ENCODE measurements at places on chromosomes 6 and 20.

GRCh38 chr6:31749301-31750036, 9.7 kb downstream of the MSH5 start:
- no peak for DNase-seq

- DNase-seq = no peak
Measured at GRCh38 chr6:101212640-101213039, 180.9 kb upstream of the GRIK2 start.

- DNase-seq = no peak
Measured at GRCh38 chr6:140284871-140285270, 910.4 kb upstream of the CITED2 start.

GRCh38 chr20:58763076-58763475, 70.5 kb downstream of the NPEPL1 start:
- DNase-seq = no peak

DNA sequence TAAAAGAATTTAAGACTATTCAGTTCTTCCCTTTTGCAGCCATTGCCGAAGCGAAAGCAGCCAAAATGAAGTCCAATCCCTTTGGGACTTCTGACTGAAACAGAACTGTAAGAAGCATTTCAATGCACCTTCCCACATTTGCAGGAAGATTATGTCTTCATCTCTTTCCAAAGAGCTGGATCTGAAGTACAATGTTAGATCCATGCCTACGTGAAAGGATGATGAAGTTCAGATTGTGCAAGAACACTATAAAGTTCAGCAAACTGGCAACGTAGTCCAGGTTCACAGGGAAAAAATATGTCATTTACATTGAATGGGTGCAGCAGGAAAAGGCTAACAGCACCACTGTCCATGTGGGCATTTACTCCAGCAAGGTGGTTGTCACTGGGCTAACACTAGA, 6.0 kb upstream of the FILIP1 start:
- DNase-seq = no peak

GRCh38 chr6:97557355-97557754, 274.3 kb upstream of the MMS22L start:
- DNase-seq = no peak

- DNase-seq = no peak
Measured at GRCh38 chr6:39411465-39411864, 89.0 kb upstream of the KCNK16 start.

- DNase-seq = no peak
Measured at GRCh38 chr6:10266061-10266460, 148.8 kb downstream of the TFAP2A start.

All from CD4-positive, alpha-beta T cell treated with Interleukin-6 at 100 ng/mL for 8 hours (primary cell).